ENCODE measurements at places on chromosomes 13 and 19.

DNA sequence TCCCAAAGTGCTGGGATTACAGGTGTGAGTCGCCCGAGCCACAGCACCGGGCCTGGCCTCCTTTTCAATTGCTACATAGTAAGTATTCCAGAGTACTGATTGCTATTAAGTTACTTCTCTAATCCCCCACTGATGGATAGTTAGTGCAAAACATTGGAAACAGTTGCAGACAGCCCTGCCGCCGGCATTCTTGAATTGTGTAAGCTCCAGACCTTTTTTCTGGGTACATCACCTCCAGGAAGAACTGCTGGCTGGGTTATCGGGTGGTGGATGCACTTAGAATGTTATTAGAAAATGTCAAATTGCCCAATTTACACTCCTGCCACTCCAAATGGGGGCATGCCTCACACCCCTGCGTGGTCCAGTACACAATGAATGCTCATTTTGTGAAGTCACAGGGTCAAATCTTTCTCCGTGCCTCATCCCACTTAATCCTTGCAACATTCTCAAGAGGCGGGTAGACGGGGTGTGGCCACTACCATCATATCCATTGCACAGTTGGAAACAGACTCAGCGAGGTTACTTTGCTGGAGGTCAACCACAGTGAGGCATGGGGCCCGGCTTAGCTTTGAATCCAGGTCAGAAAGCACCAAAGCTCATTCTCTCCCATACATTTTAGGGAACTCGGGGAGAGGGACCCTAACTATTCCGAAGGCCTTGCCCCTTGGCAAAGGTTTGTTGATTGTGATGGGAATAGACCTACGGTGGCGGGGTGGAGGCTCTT, 1.0 kb upstream of the KDM4B start:
- no peak for DNase-seq

DNA sequence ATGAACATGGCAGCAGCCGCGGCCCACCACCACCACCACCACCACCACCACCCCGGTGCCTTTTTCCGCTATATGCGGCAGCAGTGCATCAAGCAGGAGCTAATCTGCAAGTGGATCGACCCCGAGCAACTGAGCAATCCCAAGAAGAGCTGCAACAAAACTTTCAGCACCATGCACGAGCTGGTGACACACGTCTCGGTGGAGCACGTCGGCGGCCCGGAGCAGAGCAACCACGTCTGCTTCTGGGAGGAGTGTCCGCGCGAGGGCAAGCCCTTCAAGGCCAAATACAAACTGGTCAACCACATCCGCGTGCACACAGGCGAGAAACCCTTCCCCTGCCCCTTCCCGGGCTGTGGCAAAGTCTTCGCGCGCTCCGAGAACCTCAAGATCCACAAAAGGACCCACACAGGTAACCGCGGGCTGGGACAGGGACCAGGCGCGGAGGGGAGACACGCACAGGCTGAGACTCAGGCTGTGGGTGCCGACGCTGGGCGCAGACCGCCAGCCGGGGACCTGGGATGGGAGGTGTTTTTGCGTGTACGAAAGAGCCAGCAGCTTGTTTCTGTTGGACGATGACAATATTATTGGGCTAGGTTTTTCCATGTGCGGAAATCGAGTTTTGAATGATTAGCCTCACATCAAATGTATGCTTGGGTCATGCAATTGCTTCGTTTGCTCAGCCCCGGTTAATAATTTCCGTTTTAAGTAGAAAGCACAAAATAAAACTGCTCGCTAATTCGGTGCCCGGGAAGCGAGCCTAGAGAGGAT, 1.3 kb downstream of the ZIC2 start:
- DNase-seq, result no peak

DNA sequence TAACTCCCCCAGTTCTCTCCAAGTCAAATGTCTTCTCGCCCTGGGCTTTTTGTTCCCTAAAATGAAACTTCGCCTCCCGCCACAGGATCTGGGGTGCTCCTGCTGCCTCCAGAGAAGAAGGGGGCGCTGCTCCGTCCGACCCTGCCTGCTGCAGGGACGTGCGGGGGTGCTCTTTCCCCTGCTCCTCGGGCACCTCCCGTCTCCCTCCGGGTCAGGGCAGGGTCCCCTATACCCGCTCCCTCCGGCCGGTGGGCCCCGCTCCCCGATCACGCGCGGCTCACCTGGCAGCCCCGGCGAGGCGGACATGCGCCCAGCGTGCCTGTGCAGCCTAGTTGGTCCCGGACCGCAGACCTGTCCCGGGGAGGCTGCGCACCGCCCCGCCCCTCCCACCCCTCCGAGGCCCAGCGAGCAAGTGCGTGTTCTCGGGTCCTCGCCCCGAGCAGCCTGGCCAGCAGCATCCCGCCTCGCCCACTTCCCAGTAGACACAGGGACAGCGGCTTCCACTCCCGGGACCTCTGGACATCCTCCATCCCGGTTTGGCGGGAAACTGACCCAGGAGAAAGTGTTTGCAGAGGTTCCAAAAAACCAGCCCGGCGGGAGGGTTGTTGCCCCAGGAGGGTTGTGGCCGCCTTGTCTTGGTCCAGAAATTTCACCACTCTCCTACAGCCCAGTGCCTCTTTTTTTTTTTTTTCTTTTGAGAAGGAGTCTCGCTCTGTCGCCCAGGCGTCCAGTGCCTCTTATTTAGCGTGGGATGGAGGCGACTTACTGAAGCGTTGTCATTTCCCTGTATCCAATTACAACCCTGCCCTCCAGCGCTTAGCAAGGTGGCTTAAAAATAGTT, at the start of gene OXGR1:
OXGR1 (minus strand) TSS at position 460 of the 841 bp plus-strand sequence. CDS start 6,717 bp downstream, outside the sequence.
- DNase-seq, result peak; percentile 42

DNA sequence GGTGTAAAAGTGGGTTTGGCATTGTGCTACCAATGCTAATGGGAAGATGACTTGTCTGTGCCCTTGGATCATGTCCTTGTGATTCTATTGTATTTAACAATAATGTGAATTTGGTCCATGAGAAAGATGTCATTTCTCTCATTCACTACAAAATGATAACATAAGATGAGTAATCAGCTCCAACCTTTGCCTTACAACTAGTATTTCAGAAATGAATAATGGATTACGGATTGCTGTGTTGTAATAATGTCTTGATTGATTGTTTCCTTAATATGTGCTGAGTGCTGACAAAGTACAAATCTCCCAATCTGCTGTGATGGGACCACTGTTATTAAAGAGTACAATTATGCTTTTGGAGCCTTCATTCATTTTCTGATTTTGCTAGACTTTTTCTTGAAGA, 375.0 kb downstream of the PCDH9 start:
- DNase-seq, result no peak

- DNase-seq, result peak; percentile 30
Measured at GRCh38 chr13:34942732-34943435, 814 bp downstream of the NBEA start.

GRCh38 chr13:75091718-75092117, 390.3 kb downstream of the TBC1D4 start:
- DNase-seq, result peak; percentile 25

DNA sequence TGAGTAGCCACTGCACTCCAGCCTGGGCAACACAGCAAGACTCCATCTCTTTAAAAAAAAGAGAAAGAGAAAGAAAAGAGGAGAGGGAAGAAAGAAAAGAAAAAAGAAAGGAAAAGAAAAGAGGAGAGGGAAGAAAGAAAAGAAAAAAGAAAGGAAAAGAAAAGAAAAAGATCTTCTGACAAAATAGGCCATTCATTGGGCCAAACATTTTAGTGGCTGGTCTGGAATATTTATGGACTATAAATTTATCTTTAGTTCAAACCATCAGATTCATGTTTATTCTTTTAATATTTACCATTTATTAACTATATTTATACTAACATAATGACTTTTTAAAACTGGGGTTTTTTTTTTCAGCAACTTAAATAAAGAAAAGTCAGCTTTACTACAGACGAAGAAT, 85.6 kb upstream of the KLF5 start:
- DNase-seq, result no peak

GRCh38 chr19:55165952-55166529, 372 bp downstream of the DNAAF3 start:
- peak; percentile 63 for DNase-seq

GRCh38 chr13:33092073-33092987, 76.1 kb downstream of the KL start:
- no peak for DNase-seq

GRCh38 chr13:58080806-58081205, 449.3 kb downstream of the PCDH17 start:
- no peak for DNase-seq

DNA sequence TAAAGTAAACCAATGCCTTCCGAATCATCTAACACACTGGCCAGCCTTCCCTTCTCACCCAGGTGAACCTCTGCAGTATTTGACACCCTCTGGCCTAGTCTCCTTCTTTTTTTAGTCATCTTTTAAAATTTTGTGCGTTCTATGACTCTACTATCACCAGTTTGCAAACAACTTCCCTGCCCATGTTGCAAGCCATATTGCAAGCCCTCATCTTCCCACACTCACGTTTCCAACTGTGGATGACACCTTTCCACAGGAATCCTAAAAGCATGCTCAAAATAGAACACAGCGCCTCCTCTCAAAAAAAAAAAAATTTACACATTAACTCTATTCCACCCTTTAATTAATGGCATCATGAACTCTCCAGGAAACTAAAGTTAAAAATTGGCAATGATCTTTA, 440.1 kb downstream of the EFNB2 start:
- DNase-seq, result no peak

DNA sequence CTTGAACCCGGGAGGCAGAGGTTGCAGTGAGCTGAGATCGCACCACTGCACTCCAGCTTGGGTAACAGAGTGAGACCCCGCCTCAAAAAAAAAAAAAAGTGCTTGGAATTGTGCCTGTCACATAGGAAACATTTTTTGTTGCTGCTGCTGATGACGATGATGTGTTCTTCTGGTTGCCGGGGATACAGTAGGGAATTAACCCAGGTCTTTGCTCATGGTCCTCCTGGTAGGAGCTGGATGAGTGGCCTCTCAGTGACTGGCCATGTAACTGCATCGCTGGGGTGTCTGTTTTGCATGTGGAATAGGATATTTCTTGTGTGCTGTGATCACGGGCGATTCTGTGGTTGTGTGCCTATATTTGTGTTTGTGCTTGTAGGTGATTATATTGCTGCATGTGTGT, 4.7 kb upstream of the CNFN start:
- DNase-seq, result no peak

DNA sequence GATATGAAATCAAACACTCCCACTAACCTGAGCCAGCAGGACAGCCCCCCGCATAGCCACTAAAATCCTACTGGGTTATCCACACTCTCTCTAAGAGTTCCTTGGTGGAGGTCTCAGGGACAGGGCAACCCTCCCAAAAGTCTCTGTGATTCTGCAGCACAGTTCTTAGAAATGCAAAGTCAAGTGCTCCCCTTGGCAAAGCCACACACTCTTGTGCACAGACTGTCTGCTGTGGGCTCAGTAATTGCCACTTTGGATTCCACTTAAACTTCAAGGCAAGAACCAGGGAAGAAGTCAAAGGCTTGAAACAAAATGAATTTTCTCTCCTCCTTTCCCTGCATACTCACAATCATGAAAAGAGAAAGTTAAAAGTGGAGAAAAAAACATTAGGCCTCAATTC, 61.5 kb downstream of the DOCK9 start:
- DNase-seq, result no peak

DNA sequence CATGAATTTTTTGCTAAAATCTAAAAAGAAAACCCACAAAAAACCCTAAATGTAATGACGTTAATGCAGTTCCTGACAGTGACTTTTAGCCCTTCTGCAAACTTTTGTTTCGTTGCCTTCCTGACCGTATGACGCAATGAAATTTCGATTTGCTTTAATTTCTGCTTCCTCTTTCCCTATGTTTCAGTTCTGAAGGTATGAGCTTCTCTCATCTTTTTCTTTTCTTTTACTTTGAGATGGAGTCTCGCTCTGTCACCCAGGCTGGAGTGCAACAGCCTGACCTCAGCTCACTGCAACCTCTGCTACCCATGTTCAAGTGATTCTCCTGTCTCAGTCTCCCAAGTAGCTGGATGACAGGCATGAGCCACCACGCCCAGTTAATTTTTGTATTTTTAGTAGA, 6.1 kb upstream of the LILRA5 start:
- DNase-seq, result no peak

DNA sequence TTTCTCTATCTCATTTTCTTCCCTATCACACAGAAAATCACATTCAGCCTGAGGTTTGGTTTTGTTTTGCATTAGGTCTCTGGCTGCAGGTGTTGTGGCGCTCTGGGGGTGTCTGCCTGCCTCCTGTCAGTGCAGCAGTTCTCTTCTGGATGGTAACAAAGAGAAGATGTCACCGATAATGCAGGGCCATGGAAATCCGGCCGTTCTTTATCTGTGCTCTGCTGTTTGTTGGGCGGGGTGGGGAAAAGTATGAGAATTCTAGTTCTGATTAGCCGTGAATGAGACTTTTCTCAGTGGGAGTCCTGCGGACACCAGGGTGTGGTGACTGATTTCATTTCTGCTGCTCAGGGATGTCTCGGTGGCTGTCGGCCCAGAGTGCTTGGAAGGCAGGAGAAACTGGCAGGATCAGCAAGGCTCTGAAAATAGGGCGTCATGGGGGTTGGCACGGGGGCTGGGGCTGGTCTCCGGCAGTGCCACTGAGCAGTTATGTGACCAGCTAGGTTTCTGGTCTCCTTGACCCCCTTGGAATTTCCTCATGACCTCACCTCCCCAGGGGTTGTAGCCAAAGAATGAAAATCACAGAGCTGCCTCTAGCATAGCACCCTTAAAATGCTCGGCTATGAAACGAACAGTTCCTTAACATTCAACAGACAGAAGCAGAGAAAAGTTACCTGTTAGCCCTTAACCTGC, 5.0 kb downstream of the RNF113B start:
- DNase-seq, result no peak

DNA sequence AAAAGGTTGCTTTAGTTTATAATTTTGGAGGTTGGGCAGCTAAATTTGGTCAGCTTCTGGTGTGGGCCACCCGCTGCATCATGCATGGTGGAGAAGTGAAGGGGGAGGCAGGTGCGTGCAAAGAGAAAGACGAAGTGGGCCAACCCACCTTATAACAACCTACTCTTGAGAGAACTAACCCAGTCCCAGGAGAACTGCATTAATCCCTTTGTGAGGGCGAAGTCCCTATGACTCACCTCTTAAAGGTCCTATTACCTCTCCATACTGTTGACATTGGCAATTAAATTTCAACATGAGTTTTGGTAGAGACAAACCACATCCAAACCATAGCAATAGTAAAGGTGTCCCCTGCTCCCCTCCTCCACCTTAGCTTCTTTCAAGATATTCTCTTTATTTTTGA, 7.7 kb upstream of the FGF9 start:
- DNase-seq, result no peak

DNA sequence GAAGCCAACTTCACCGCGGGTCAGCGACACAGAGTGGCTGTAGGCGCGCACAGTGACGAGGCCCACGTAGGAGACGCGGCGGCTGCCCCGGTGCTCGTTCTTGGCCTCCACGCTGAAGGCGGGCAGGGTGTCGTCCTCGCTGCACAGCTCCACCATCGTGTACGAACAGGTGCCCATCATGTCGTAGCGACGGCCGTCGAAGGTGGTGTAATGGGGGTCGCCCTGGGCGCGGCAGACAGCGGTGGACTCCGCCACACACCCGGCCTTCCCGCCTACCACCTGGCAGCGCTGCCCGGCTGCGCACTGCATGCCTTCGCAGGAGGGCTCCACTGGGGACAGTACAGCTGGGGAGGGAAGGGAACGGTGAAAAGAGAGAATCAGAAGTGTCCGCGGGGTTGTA, 10.0 kb downstream of the FCGBP start:
- no peak for DNase-seq

GRCh38 chr19:38190793-38191192, 33.2 kb downstream of the DPF1 start:
- no peak for DNase-seq

GRCh38 chr13:26929971-26930730, 169.6 kb upstream of the GPR12 start:
- DNase-seq, result peak; percentile 38

Measured in MM.1S (cell line).